ENCODE measurements at places on chromosomes 7 and 10. TPM values are rescaled to one million over a fixed set of nuclear protein-coding genes. Genes with fewer than 3 reads are reported as not detected.

DNA sequence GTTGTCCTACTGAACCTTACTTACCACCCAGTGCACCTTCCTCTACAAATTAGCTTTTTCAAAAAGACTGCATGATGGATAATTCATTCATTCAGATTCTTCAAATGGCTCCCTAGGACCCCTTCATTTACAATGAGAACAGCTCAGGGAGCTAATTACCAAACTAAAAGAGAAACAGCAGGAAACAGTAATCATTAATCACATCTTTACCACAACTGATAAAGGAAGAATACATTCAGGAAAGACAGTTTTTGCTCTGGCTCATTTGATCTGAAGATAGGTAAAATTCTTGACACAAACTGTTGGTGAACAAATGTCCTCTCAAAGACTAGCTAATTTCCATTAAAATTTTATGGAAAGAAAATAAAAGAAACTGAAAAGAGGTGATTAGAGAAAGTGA lies 1652.7 kb upstream of the LRRTM3 start:
- no peak overlapping the region for H3K4me3 ChIP-seq
- H3K27me3 ChIP-seq: no peaks in the 10 kb centered on the region
- H3K36me3 ChIP-seq: no peaks in the 10 kb centered on the region
- no peak overlapping the region for H3K27ac ChIP-seq
- no peaks in the 10 kb centered on the region for H3K4me1 ChIP-seq

GRCh38 chr7:33901847-33902246 lies 3.5 kb upstream of the BMPER start:
- peaks cover 80% of the 10 kb centered on the region for H3K27me3 ChIP-seq
- H3K36me3 ChIP-seq: no peaks in the 10 kb centered on the region
- peaks cover 8% of the 10 kb centered on the region for H3K4me1 ChIP-seq
- H3K27ac ChIP-seq: no peak overlapping the region
- H3K4me3 ChIP-seq: no peak overlapping the region

DNA sequence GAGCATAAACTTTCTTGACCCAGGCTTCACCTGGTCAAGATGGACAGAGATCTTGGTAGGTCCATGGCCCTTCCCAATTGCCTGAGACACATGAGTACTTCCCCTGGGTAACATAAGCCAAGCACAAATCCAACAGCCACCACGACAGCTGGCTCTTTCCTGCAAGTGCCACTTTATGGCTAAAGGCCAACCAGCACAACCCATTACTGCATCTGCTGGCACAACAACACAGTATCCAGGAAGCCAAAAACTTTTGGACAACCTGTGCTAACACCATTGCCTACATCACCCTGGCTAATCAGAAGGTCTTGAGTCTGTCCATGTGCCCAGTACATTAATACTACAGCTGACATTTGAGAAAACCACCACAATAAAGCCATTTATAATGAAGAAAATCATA lies 548.0 kb upstream of the SEMA3D start:
- no peaks in the 10 kb centered on the region for H3K36me3 ChIP-seq
- DNase-seq: no peak
- H3K27ac ChIP-seq: no peak overlapping the region
- H3K4me1 ChIP-seq: no peaks in the 10 kb centered on the region
- no peaks in the 10 kb centered on the region for H3K27me3 ChIP-seq
- H3K4me3 ChIP-seq: no peak overlapping the region

DNA sequence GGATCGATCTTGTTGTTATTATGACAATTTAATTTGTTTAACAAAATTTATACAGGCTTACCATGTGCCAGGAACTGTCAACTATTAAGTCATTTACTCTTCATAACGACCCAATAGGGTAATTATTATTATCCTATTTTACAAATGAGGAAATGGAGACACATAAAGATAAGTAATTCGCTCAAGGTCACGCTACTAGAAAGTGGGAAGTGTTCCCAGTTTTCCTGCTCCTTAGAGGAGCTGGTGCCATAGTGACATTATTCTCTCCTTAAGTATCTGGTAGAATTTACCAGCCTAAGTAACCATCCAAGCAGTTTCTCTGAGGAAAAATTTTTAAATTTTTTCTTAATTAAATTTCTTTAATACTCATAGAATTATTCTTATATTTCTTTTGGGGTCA lies 360.9 kb upstream of the RNF32 start:
- peaks cover 5% of the 10 kb centered on the region for H3K36me3 ChIP-seq
- H3K4me1 ChIP-seq: no peaks in the 10 kb centered on the region

- H3K4me1 ChIP-seq: peaks cover 25% of the 10 kb centered on the region
- H3K27me3 ChIP-seq: no peaks in the 10 kb centered on the region
- peaks cover 2% of the 10 kb centered on the region for H3K36me3 ChIP-seq
- no peak for DNase-seq
Measured at GRCh38 chr7:35848725-35849124, 47.9 kb downstream of the SEPTIN7 start.

GRCh38 chr10:26520575-26520974 lies 82.4 kb downstream of the APBB1IP start:
- DNase-seq: no peak
- H3K36me3 ChIP-seq: peaks cover 45% of the 10 kb centered on the region
- H3K4me3 ChIP-seq: no peak overlapping the region

Gene PLEKHS1
- total RNA-seq: not detected

Gene TECTB
- total RNA-seq: not detected

Gene CAV2
- not detected for total RNA-seq

Gene VAX1
- total RNA-seq: not detected
